ENCODE measurements at places on chromosomes 2 and 18. TPM values are rescaled to one million over a fixed set of nuclear protein-coding genes. Genes with fewer than 3 reads are reported as not detected.

Gene ZNF385B
- total RNA-seq: 36.7 TPM

Gene EHD3
- total RNA-seq: 11.7 TPM

Gene SGO2
- total RNA-seq: 1.6 TPM

Gene SEPTIN10
- 50.6 TPM for total RNA-seq

Gene IKZF2
- 3.8 TPM for total RNA-seq

Gene LIPG
- 1.6 TPM for total RNA-seq

DNA sequence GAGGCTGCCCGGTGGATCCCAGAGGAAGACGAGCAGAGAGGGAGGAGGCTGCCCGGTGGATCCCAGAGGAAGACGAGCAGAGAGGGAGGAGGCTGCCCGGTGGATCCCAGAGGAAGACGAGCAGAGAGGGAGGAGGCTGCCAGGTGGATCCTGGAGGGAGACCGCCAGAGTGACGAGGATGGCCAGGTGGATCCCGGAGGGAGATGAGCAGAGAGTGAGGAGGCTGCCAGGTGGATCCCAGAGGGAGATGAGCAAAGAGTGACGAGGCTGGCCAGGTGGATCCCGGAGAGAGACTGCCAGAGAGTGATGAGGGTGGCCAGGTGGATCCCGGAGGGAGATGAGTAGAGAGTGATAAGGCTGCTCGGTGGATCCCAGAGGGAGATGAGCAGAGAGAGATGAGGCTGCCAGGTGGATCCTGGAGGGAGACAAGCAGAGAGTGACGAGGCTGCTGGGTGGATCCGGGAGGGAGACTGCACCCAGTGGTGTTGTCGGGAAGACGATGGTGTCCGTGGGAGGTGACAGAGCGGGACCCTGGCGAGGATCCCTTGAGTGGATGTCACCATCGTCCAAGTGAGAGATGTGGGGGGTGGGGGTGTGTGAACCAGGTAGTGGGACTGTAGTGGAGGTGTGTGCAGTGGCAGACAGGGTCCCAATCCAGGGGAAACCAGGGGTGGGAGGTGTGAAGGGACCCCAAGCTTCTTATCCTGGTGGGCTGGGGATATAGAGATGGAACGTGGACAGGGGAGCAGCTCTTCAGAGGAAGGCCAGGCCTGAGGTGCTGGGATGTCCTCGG lies 22.3 kb downstream of the DCDC2C start:
- DNase-seq: no peak

- DNase-seq: no peak
Observed at GRCh38 chr18:25815659-25816058, 274.8 kb downstream of the SS18 start.

GRCh38 chr18:35776473-35776872 lies 194.9 kb downstream of the GALNT1 start:
- DNase-seq: no peak

GRCh38 chr2:60794271-60794863 lies 38.3 kb downstream of the PAPOLG start:
- no peak for DNase-seq

DNA sequence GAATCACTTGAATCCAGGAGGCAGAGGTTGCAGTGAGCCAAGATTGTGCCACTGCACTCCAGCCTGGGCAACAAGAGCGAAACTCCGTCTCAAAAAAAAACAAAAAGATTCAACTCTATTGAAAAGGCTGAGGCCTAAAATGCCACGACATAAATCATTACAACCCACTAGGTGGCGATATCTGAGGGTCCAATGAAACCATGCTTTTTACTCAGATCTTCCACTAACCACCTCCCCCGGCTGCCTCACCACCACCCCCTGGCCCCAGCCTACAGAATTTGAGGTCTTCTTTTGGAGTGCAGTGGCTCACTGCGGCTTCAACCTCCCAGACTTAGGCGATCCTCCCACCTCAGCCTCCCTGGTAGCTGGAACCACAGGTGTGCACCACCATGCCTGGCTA lies 57.5 kb downstream of the AP1S3 start:
- DNase-seq: no peak

DNA sequence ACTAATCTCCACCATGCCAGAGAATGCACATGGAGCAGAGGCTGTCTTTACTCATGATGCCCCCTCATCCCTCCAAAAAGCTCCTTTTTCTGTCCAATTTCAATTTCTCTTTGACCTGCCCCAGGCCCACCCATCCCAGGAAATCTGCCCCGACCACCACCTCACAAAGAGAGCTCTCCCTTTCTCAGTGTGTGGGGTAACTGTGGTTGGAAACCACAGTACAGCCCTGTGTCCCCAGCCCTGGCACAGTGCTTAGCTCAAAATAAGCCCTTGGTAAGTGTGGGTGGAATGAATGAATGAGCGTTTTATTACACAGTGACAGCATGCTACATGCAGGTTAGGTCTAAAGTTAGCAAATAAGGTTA lies 43.7 kb upstream of the CAB39 start:
- no peak for DNase-seq

DNA sequence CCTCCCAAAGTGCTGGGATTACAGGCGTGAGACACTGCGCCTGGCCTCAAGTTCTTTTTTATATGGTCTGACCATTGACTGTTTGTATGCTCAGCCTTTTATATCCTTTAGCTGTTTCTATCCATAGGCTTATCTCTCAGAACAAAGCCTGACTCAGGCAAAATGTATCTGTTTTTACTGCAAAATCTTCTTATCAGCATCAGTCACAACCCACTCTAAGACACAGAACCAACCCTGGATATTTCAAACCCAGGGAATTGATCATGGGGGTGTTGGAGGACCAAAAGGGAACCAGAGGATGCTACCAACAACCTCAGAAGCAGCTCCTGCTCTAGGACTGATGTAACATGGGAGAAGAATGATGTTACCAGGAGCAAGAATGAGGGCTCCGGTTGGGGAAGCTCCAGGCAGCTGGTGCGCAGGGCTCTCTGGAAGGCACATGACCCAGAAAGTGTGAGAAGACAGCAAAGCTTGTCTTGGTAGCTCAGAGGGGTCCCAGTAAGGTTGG lies 75.3 kb upstream of the NCK2 start:
- no peak for DNase-seq

GRCh38 chr2:57936216-57936615 lies 110.4 kb upstream of the VRK2 start:
- DNase-seq: no peak

DNA sequence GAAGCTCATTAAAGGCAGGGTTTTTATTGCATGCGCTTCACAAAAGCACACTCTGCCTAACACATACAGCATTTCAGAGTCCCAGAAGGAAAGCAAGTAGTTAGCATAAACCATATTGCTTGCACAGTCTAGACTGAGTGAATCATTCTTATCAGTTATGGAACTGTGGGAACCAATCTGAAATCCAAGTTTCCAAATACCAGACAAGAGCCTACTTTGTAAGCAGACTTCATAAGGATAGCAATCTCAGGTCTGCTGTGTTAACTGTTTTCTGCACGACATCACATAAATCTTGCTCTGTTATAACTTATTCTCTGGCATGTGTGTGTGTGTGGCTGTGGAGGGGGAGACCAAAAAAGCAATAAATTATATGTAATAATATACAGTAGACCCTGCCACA lies 608.1 kb upstream of the REG3G start:
- DNase-seq: no peak

DNA sequence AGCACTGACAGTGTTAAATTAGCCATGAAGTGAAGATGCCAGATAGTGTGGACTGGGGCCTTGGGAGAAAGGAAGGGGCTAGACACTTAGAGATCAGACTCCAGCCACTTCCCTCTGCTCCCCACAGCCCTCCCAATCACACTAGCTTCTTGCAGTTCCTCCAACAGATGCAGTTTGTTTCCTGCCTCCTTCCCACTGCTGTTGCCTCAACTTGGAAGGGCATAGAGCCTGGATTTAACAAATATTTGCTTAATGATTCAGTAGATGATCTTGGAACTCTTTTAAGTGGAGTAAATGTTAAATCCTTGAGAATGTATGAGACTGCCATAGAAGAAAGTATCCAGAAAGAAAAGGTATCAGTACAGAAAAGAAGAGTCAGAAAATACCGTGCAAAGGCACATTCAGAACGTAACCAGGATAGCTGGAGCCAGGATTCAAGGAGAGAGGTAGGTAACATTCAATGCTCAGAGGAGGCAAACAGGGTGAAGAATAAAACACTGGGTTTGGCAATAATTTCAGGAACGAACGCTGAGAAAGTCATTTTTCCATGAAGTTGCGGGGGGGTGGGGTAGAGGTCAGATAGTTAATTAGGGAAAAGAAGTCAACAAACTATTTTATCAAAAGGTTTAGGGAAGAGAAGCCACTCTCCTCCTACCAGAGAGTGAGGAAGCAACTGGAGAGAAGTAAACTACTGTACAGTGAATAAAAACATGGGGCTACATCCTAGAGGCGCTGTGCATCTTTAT lies 1.3 kb upstream of the BZW1 start:
- DNase-seq: peak; percentile 39

- no peak for DNase-seq
Observed at GRCh38 chr2:13652531-13653313, 936.0 kb downstream of the TRIB2 start.

DNA sequence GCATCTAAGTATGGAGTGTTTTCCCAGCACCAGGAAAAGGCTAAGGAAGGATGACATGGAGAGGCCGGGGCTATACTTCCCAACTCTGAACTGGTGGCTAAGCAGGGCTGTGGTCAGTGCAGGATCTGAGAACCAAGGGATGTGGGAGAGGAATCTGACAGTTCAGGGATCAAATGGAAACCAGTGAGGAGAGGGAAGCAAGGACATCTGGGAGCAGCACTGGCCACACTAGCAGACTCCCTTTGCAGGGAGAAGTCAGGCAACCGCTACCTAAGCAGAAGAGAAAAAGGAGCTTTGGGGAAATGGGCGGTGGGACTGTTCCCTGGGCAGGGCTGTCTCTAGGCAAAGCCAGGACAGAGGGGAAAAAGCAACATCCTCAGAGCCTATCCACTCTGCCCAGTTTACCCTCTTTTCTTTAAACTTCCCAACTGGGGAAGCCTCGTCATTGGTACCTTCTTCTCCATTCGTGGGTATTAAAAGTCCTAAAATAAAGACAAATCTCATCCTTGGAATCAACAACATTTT lies 105.8 kb upstream of the MEIS1 start:
- no peak for DNase-seq

DNA sequence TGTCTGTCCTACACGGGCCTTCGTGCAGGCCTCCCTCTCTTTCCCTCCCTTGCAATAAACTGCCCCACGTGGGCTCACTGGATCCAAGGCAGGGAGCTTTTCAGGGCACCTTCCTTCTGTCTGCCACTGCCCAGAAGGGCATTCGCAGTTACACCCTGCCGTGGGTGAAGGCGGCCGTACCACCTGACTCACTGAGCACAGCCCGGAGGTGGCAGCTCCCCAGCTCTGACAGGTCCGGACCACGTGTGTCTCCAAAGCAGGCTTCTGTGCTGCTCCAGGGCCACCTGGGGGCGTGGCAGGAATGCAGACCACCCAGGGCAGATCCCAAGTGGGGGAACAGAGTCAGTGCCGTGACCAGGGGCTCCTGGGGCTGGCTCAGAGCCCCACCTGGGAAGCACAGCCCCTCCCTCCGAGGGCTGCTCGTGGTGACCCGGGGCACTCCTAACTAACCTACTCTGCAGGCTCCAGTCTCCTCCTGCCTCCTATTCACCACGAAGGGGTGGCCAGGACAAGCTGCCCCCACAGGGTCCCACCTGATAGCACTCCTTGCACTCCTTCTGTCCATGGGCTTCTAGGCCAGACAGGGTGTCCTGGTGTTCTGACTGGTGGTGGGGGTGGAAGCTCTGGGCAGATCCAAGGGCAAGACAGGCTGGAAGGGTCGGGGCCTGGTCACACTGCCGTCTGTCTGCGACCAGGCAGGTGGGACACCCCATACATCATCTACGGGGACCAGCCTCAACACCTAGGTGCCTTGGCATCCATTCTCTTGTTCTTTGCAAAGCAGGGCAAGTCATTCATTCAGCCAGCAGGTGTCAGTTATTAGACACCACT lies 9.7 kb downstream of the SNED1 start:
- peak; percentile 28 for DNase-seq

DNA sequence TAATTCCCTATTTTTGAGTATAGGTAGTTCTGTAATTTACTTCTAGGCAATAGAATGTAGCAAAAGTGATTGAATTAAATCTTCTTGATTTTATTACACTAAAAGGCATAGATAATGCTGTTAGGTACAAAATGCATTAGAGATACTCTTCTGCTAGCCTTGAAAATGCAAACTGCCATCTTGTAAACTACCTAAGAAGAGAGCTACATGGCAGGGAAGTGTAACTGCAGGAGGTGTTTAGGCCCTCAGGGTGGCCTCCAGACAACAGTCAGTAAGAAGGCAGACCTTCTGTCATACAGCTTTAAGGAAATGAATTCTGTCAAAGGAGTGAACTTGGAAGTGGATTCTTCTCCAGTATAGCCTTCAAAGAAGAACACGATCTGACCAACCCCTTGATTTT lies 1396.8 kb upstream of the SLC39A10 start:
- no peak for DNase-seq

DNA sequence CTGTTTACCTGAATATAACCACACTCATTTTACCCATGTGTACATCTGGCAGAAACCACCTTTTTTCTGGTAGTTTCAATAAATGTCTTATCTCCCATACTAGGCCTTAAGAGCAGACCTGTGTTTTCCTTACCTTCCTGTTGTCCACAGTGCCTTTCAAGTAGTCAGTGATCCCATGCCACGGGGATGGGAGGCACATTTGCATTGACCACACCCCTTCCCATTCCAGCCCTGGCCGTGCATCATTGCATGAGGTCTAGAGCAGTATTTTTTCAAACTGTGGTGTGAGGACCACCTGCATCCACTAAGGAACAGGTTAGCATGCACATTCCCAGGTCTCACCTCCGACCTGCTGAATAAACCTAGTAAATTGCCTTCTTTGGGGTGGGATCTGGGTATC lies 165.2 kb upstream of the FOSL2 start:
- no peak for DNase-seq

GRCh38 chr2:240252191-240252871 lies 111.9 kb upstream of the OTOS start:
- DNase-seq: no peak

GRCh38 chr2:219274361-219274921 lies 4.7 kb upstream of the DNAJB2 start:
- no peak for DNase-seq

- DNase-seq: no peak
Observed at GRCh38 chr18:35387152-35387571, 10.0 kb upstream of the ZNF396 start.

- DNase-seq: no peak
Observed at GRCh38 chr18:9323750-9324445, 10.7 kb upstream of the TWSG1 start.

- no peak for DNase-seq
Observed at GRCh38 chr18:26819046-26819445, 46.5 kb downstream of the AQP4 start.

DNA sequence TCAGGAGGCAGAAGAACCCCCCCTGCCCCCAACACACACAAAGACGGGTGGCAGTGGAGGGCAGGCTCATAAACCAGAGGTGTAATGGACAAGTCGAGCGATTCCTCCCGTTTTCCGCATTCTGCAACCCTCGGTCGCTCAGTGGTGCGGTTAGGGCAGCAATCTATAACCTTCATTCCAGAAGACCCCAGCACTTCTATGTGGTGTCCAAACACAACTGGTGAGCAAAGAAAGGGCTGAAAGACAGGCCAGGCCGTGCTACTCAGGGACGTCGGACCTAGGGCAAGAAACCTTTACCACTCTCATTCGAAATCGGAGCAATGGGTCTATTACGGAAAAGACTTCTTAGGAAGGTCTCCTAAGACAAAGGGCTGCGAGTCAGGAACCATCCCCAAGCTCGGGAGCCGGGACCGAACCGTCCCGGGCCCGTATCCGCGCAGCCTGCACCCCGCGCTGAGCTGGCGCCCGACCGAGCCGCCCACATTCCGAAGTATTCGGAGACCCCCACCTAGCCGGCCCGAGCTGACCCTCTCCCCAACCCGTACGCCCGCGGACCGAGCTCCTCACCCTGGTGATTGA lies 568 bp downstream of the ARL5A start:
- no peak for DNase-seq

Measured in left cardiac atrium (tissue), 4 donors.